ENCODE measurements at places on chromosomes 6 and 20. TPM values are rescaled to one million over a fixed set of nuclear protein-coding genes. Genes with fewer than 3 reads are reported as not detected.

GRCh38 chr6:144725736-144726522 is 440.8 kb downstream of the UTRN start:
- no peak for DNase-seq

- DNase-seq: no peak
Measured at GRCh38 chr6:51738614-51739013, 348.8 kb downstream of the PKHD1 start.

DNA sequence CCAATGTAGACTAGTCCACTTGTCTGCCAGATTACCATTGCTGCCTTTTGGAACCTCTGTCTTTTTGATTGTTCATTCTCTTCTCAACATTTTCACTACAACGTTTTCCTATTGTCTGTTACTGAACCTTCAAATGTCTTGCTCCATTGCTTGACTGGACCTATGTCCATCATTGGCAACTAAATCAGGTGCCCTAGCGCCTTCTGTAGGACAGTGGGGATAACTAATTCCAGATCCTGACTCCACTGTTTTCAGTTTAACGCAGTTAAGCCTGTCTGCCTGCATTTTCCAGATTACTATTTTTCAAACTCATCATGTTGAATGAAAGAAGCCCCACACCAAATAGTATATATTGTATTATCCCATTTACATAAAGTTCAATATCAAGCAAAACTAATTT is 433.6 kb downstream of the RNF144B start:
- no peak for DNase-seq

Gene LAMA5
- polyA plus RNA-seq: 72.0 TPM

Gene C20orf202
- polyA plus RNA-seq: 0.21 TPM

Gene TRIM15
- polyA plus RNA-seq: not detected
